CD4-positive, alpha-beta memory T cell (primary cell): ENCODE measurements at places on chromosomes 3 and 15. TPM values are rescaled to one million over a fixed set of nuclear protein-coding genes. Genes with fewer than 3 reads are reported as not detected.
A peak's percentile ranks its signal among the peaks of the same experiment; 100 is the strongest.

The NBEAL2 gene
- 144 TPM for total RNA-seq

DNA sequence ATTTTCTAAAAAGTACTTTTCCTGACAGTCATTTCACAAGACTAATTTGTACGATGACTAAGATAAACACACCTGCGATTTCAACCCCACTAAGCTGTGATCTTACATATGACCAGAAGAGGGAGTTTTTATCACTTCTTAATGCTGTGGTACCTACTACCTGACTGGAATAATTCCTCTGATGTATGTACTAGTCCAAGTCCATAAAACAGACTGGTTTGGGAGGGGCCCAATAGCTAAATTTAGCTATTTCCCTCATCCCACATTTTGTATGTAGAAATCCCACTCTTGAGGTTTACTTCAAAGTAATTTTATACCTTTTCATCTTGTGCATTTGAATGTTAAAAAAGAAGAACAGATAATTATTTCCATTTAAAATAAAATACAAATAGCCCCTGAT lies 49.7 kb upstream of the SCAANT1 start:
- no peaks in the 10 kb centered on the region for H3K36me3 ChIP-seq
- H3K4me3 ChIP-seq, result no peak overlapping the region
- no peak overlapping the region for H3K27ac ChIP-seq
- peaks cover 33% of the 10 kb centered on the region for H3K4me1 ChIP-seq
- H3K27me3 ChIP-seq, result no peaks in the 10 kb centered on the region

DNA sequence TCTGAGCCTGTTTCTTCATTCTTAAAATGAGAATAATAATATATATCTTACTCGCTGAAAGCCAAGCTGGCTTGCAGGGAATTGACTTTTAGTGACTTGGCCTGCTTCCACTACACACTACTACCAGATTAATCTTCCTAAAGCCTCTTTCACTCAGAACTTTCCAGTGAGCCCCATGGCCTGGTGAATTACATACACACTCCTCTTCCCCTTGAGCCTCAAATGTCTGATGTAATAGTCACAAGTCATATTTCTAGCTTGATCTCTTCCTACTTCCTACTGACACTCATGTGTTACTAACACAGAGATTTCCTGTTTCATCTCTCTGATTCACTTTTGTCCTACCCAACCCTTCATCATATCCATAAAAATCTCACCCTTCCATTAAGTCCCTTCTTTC lies 82.7 kb upstream of the SOX2 start:
- H3K36me3 ChIP-seq, result no peaks in the 10 kb centered on the region
- no peaks in the 10 kb centered on the region for H3K27me3 ChIP-seq
- no peak for DNase-seq
- no peaks in the 10 kb centered on the region for H3K4me1 ChIP-seq

GRCh38 chr3:11290743-11291680 lies 18.8 kb downstream of the ATG7 start:
- H3K36me3 ChIP-seq, result no peaks in the 10 kb centered on the region
- H3K27ac ChIP-seq, result peak overlapping the region; percentile 18
- no peaks in the 10 kb centered on the region for H3K27me3 ChIP-seq
- peak overlapping the region; percentile 14 for H3K4me3 ChIP-seq

- H3K4me3 ChIP-seq, result no peak overlapping the region
- H3K36me3 ChIP-seq, result no peaks in the 10 kb centered on the region
- no peaks in the 10 kb centered on the region for H3K27me3 ChIP-seq
- DNase-seq, result no peak
- H3K27ac ChIP-seq, result no peak overlapping the region
Observed at GRCh38 chr3:104273046-104273649, 1093.6 kb upstream of the ALCAM start.
